ENCODE measurements at places on chromosomes 5 and 9.

DNA sequence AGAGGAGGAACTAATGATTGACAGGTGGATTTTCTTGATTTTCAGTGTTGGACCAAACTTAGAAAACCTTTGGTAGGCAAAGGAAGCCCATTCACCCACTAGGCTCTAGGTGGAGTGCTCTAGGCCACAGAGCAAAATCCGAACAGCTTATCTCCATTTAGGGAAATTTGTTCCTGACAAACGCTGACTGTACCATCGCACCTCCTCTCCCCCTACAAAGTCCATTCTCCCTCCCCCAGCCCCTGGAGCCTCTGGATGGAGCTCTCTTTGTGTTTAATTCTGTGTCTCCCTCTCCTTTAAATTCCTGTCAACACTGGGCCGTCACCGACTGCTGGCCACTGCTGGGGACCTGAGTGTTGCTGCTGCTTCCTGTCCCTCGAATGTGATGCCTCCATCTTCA is 350.1 kb upstream of the IRX2 start:
- no peak for DNase-seq

DNA sequence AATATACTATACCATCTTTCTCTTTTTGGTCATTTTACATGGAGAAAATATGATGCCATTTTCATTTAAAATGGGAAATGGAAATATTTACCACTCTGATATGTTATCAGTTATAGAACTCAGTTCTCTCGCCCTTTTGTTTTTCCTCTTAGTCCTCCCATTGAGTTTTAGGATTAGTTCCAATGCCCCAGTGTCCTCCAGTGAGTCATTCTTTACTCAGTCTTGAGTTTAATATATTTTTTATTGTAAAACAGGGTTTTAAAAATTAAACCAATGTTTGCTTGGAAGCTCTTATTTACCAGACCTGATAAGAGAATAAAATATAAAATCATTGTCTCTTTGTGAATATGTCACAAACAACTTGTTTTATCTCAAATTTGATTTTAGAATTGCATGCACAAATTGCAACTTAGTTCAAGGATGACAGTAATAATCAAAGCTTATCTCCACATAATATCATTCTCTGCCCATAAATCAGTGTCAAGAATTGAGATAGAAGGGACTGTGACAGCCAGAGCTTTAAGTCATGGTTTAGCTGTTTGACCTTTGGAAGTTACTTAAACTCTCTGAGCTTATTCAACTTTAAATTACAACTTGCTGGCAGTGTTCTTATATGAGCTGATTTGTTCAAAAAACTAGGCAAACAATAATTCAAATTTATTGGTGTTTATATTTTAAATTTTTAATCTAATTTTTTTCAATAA is 166.4 kb downstream of the PAM start:
- no peak for DNase-seq

GRCh38 chr5:87185838-87186237 is 81.8 kb upstream of the RASA1 start:
- DNase-seq, result no peak

DNA sequence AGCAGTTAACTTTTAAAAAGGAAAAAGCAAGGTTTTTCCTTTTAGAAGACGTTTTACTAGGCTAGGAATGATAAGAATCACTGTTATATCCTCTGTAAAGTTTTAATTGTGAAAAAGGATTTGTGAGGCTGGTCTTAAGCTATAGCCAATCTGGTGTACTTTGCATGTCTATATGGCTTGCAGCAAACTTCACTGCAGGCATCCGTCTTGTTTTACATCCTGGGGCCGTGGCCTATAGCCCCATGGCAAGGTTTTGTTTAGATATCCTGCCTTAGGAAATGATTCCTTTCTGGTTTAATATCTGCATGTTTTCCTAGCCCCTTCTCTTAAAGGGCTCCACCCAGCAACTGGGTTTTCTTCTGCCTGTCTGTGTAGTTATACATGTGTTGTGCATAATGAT is 272.8 kb downstream of the ICE1 start:
- DNase-seq, result no peak

DNA sequence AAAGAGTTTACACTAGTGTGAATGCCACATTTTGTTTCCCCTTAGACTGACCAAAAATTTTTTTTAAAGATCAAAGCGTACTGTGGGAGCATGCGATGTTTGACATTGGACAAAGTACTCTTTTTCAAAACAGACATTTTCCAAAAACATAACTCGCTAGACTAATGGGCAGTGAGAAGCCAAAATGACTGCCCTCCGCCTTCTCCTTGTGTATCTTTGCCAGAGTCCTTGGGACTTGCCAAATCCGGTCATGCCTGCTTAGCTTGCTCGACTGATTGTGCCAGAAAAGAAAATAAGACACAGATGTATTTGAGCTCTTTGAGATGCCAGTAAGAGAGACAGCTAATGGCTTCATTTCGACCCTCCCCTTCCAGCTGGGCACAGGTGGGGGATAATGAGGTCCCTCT is 157.5 kb downstream of the MAPKAP1 start:
- DNase-seq, result no peak

- no peak for DNase-seq
Measured at GRCh38 chr9:61667559-61668121, 477.8 kb downstream of the SPATA31A7 start.

GRCh38 chr5:143800715-143801114 is 11.2 kb upstream of the HMHB1 start:
- DNase-seq, result no peak

DNA sequence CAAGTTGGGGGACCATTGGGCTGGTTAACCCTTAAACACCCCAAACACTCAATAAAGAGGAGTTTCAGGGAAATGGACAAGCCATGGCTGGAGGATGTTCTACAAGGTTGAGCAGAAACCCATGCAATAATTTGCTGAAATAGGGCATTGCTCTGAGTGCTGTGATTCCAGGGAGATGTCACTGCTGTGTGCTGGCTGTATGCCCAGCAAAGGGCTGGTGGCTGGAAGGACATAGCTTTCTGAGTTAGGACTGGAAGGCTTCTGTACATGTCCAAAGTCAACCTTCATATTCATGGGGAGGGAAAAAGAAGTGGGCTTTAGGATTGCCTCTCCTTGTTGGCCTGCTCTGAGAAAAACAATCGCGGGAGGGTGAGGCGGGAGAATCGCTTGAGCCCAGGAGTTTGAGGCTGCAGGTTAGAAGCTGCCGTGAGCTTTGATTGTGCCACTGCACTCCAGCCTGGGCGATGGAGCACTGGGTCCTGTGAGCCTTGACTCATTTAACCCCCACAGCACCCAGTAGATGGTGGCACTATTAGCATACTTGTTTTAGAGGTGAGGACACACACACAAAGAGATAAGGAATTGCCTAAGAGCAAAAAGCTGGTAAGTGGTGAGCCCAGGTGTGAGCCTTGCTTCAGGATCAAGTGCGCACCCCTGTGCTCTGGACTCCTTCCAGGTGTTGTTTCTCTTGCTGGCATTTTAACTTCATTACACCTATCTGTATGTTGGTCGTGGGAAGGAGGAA is 20.4 kb downstream of the IL12B start:
- DNase-seq, result no peak

- no peak for DNase-seq
Measured at GRCh38 chr5:82512025-82512424, 233.9 kb upstream of the RPS23 start.

DNA sequence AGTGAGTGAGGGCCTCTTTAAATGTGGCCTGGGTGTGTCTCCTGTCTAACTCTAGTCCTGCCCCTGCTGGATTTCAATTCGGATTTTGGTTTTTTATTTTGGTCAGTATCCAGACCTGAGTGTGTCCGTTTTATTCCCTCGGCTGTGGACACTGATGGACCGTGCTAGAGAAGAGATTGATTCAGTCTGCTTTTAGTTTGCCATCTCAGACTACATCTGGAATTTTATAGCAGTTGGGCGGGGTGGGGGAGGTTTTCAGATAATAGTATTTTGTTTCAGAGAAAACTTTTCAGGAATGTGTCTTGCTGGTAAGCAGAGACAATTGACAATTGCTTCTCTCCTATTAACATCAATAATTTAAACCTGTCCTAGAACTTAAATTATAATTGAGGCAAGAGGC is 308.1 kb downstream of the ARHGAP26 start:
- no peak for DNase-seq

- DNase-seq, result no peak
Measured at GRCh38 chr9:137516144-137516917, 33.9 kb downstream of the PNPLA7 start.

DNA sequence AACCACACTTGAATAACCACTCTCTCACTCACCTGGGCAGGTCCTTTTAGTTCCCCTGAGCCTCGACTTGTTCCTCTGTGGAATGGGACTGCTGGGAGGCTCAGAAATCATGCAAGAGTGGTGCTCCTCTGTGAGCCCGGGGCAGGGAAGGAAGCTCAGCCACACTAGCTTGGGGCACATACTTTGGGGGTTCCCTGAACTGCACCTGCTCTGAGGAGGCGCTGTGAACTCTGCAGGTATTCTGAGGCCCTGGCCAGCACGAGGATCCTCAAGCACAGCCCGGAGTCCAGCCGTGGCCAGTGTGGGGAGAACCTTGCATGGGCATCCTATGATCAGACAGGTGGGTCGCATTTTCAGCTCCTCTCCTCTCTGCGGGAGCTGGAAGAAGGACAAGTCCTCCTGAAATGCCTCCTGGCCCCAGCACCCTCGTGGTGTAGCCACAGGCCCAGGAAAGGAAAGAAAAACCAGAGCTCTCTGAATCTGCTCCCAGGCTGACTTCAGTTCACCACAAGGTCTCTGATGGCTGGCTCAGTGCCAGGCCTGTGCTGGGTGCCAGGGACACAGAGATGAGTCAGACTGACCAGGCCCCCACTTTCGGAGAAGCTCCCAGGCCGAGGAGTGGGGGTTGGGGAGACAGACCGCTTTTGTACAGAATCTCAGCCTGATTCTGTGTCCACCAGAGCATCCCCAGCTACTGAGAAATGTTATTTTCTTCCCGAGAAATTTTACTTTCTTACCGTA is 11.9 kb downstream of the GLIPR2 start:
- DNase-seq, result peak; percentile 98

- DNase-seq, result no peak
Measured at GRCh38 chr5:127906562-127907204, 176.9 kb upstream of the SLC12A2 start.

- DNase-seq, result no peak
Measured at GRCh38 chr5:6134281-6134680, 244.1 kb downstream of the MED10 start.
